ENCODE measurements at places on chromosomes 3 and 15.
A peak's percentile ranks its signal among the peaks of the same experiment; 100 is the strongest.

GRCh38 chr15:68658641-68659358, 80.0 kb downstream of the CORO2B start:
- no peak for DNase-seq

DNA sequence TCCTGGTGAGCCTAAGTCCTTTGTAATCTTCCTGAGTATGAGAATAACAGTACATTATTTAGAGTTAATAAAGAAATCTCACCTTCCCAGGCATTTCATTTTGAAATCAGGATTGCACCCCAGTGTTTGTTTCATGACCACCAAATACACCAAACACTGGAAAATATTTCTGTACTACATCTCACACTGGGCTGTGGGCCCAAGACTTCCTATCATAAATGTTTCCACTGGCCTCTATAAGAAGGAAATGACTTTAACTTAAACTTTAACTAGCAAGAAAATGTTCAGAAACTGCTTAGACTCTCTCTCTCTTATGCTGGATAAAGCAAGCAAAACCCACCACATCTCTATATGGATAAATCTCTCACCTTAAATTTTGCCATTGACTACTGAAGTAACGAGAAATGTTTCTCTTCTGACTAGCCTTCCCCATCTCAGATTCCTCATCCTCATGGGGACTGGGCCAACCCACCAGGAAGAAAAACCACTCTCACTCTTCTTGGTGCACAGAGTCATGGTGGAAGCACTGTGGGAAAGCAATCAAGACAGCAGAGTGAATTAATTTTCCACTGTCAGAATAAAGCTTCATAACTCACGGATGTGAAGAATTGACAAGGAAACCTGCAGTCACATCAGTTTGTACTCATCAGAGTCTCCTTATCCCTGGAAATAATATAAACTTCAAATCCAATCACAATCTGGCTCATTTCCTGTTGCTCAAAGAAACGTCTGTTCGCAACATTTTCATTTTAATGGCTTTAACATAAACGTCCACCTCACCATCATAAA, 859.6 kb downstream of the EPHA3 start:
- DNase-seq = no peak

GRCh38 chr3:18579661-18580060, 154.5 kb upstream of the SATB1 start:
- no peak for DNase-seq

DNA sequence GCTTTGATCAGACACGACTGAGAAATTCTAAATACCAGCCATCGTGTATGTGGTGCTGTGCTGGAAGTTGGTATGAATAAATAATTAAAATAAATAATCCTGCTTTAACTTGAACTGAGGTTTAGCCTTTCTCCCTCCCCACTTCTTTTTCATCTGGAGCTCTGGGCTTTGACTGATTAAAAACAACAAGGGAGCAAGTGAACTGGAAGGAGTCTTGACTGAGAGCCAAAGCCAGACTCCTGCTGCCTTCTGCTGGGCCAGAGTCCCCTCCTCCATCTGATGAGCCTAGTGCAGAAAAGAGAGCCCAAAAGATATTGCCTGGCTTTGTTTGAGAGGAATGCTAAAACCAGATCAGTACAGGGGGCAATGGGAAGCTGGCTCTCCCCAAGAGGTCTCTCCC, 96.0 kb downstream of the CCNL1 start:
- DNase-seq = peak; percentile 46

DNA sequence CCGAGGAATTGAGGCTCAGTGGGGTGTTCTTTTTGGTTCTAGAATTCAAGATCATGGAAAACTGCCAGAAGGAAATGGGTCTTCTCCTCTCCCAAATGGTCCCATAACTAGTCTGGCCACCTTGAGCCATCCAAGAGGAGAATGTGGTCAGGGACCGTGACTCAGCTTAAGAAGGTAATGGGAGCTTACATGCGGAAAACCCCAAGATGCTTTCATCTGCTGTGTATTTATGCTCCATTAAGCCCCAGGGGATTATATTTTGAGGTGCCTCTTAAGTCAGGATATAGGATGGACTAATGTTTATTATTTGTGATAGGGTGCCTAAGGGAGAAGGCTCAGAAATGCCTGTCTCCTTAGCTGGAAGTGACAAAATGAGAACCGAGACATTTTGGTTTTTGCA, 39.2 kb upstream of the DLG1 start:
- no peak for DNase-seq

DNA sequence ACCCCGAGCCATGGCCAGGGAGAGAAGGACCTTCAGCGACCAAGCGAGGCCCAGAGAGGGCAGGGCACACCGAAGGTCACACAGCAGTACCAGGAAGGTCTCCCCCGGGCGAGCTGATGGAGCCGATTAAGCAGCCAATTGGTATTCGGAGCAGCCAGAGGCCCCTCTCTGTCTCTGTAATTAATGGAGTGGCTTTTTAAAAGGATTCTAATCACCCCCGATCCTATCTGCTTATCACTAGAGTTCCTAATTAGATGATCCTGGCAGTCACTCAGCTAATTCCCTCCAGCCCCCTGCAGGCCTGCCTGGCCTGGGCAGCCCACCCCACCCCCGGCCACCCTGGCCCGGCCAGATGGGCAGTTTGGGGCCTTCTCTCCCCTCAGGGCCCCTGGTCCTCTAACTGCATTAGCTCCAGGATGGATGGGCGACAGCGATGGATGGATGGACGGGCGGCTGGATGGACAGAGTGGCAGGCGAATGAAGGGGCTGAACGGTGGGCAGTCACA, 1.6 kb upstream of the DNAJB8 start:
- no peak for DNase-seq

DNA sequence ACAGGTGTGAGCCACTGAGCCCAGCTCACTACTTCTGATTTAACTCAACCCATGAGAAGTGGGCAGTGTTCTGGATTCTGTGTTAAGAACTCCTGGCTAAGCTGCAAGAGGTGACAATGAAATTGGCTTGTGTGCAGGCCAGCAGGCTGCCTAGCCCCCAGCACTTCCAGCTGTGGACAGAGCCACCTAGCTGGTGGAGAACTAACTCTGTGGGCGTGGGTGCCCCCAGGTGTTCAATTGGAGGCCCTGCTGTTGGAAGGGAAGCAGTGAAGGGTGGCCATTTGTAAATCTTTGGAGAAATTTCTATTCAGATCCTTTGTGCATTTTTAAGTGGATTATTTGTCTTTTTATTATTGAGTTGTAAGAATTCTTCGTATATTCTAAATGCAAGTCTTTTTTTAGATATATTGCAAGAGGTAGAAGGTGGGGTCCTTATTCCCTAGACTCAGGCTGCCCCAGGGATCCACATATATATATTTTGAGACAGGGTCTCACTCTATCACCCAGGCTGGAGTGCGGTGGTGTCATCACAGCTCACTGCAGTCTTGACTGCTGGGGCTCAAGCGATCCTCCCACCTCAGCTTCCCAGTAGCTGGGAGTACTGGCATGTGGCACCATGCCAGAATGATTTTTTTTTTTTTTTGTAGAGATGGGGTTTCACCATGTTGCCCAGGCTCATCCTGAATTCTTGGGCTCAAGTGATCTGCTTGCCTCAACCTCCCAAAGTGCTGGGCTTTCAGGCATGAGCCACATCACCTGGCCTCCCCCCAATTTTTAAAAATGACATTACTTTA, 7.2 kb upstream of the SCAMP5 start:
- peak; percentile 26 for DNase-seq

GRCh38 chr15:70400766-70401541, 303.2 kb upstream of the TLE3 start:
- peak; percentile 48 for DNase-seq

GRCh38 chr3:87873136-87873535, 185.7 kb downstream of the CGGBP1 start:
- peak; percentile 48 for DNase-seq

DNA sequence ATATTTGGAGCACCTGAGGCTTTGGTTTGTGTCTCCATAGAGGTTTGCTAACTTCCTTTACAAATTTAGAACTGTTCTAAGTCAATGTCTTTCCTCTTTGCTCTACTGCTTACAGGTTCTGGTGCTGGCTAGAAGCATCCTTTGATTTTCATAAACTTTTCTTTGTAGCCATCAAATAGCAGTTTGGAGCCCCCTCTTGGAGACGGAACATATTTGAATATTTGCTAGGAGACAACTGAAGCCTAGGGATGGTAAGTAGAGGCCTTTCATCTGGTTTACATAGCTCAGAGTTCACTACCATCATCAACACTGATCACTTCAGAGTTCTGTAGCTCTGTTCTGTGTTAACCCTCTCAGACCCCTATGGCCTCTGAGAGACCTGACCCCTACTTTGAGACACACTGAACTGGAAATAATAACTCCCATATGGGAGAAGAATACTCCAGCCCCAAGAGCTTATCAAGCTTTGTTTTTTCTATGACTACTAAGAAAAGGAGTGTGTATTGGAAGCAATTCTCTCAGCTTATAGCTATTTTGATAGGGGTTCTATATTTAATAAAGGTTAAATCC, 420.4 kb downstream of the EPHA3 start:
- DNase-seq = peak; percentile 13

DNA sequence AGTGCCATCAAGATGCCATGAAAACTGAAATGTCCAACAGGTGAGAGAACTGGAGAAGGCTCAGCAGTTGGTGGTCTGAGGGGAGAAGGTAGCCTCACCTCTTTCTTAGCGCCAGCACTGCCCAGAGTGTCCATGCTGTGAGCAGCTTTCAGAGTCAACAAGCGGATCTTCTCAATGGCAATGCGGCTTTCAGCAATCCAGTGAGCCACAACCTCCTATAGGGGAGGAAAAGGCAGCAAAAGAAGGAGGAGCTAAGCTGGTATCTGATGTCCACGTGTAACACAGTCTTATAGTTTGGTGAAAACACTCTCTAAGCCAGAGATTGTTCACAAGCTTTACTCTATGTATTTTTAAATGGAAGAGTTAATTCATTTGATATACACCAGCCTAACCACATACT, 36.1 kb upstream of the ACKR4 start:
- DNase-seq = no peak

DNA sequence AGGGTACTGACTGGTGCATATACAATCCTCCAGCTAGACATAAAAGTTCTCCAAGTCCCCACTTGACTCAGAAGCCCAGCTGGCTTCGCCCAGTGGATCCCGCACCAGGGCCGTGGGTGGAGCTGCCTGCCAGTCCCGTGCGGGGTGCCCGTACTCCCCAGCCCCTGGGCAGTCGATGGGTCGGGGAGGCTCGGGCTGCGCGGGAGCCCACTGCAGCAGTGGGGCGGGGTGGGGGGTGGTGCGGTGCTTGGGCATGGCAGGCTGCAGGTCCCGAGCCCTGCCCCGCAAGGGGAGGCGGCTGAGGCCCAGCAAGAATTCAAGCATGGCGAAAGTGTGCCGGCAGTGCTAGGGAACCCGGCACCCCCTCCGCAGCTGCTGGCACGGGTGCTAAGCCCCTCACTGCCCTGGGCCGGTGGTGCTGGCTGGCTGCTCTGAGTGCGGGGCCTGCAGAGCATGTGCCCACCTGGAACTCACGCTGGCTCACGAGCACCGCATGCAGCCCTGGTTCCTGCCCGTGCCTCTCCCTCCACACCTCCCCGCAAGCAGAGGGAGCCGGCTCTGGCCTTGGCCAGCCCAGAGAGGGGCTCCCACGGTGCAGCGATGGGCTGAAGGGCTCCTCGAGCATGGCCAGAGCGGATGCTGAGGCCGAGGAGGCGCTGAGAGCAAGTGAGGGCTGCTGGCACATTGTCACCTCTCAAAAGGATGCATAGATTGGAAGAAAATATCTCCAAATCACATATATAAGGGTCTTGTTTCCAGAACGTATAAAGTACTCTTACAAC, 68.3 kb upstream of the PIK3R4 start:
- no peak for DNase-seq

DNA sequence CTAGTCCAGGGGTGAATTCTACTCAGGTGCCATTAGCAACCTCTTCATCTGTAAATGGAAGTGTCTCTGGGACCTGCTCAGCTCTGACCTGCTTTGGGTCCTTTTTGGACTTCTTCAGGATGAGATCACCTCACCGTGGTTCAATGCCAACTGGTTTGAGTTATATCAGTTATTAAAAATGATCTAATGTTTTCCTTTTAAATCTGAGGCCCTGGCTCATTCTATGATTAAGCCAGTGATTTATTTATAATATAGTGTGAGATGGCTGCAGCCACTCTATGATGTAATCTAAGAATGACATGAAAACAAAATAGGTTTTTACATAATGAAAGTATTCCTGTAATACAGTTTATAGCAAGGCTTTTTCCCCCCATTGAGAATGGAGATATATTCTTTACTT, 79.4 kb downstream of the LPP start:
- DNase-seq = peak; percentile 56

DNA sequence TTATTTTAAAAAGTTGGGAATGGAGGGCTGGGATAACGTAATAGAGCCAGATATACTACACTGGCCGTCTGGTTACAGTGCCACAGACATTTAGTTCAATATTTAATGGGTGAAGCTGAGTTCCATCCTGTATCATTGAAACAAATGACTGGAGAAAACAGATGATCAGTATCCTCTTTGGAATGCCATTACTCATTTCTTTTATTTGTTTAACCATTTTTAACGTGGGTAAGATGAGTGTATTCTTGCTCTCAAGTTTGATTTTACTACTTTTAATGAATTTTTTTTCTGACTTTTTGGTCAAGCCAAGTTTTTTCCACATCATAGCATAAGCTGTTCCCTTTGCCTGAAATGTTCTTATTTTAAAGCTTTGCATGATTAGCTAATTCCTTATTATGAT, 53.9 kb upstream of the GRM7 start:
- DNase-seq = peak; percentile 43

- no peak for DNase-seq
Observed at GRCh38 chr3:120072867-120073525, 21.3 kb downstream of the GSK3B start.

DNA sequence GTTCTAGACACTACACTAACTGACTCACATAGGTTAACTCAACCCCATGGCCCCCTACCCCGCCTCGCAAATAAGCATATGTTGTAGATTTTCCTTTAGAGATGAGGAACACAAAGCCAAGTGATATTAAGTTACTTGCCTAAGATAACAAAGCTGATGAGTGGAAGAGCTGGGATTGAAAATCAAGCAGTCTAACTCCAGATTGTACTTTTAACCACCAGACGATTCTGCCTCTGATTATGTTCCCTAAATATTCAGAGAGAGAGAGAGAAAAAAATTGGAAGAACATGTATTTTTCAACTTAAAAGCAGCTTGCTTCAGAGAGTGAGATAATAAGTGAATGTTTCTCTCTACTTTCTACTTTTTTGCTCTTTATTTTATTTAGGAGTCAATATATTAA, 66.9 kb upstream of the THBS1 start:
- no peak for DNase-seq

DNA sequence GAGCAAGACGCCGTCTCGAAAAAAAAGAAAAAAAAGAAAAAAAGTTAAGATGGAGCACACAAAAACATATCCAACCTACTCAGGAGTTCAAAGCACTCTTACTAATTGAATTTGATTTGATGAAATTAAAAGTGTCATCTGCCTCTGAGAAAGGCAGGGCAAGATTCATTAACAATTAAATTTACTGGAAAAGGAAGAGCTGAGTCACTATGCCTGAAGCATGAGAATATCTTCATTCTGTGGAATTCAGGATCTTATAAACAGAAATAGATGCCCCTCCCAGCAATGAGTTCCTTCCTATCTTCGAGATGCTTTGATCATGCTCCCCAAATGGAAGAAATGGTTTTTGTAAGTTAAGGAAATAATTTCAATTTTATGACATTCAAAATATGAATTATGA, 61.0 kb upstream of the ST3GAL6 start:
- no peak for DNase-seq
